ENCODE measurements at places on chromosomes 2 and 18. TPM values are rescaled to one million over a fixed set of nuclear protein-coding genes. Genes with fewer than 3 reads are reported as not detected.

DNA sequence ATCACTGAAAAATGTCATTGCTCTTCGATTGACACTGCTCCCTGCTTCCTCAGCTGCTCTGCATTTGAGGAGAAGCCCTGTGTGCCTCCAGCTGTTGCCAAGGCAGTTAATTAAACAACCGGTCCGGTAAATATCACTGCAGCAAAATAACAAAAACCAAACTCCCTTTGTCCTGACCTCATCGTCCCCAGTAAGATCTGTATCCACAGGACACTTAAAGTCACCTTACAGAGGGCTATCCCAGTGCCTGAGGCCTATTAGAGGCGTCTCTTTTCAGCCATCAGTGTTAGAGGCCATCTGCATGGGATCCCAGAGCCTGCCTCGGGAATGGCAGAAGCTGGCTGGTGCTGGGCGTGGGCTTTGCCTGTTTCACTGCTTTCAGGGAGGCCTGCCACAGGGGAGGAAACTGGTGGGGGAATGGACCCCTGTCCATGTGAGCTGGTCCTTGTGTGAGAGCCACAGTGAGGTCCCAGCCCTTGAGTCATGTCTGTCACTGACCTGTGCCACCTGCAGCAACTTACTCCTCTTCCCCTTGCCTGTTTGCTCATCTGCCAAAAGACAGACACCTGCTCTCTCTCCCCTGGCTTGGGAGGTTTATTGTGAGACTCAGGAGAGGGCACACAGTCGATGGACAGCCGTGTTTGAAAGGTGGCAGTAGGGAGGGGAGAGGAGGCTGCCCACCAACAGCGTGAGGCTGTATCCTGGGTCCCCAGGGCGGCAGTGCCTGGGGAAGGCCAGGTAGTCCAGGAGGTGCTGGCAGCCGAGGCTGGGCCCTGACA lies 117.7 kb upstream of the MCFD2 start:
- no peak for DNase-seq

DNA sequence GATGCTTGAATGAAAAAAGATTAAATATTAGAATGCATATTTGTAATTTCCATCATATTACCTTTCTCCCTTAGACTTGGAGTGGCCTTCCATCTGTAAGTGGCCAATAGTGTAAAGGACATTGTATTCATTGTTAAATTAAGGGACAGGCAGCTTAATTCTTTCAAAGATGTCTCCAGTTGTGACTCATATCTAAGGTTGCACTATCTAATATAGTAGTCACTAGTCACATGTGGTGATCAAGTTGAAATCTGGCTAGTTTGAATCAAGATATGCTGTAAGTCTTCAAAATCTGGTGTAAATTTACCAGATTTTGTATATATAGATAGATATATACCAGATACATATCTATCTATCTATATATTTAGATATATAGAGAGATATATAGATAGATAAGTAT lies 52.4 kb upstream of the AGPS start:
- DNase-seq = no peak

DNA sequence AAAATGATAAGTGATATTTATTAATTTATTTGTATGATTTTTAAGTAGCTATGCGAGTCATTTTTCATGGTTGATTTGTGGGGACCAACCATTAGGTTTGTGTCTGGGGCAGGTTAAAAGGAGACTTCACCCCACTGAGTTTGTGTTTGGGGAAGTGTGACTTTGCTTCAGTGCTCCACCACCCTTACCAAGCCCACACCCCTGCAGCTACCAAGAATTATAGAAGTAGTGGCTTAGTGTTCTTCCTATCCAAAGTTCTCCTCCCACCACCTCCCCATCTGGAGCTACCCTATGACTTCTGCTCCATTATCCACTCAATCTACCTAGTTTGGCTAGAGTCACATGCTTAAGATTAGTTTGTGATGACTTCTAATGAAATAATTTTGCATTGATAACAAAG lies 182.1 kb upstream of the ZEB2 start:
- DNase-seq = no peak

Gene CFLAR
- 480 TPM for total RNA-seq

Gene SLC16A14
- total RNA-seq = 16.2 TPM

DNA sequence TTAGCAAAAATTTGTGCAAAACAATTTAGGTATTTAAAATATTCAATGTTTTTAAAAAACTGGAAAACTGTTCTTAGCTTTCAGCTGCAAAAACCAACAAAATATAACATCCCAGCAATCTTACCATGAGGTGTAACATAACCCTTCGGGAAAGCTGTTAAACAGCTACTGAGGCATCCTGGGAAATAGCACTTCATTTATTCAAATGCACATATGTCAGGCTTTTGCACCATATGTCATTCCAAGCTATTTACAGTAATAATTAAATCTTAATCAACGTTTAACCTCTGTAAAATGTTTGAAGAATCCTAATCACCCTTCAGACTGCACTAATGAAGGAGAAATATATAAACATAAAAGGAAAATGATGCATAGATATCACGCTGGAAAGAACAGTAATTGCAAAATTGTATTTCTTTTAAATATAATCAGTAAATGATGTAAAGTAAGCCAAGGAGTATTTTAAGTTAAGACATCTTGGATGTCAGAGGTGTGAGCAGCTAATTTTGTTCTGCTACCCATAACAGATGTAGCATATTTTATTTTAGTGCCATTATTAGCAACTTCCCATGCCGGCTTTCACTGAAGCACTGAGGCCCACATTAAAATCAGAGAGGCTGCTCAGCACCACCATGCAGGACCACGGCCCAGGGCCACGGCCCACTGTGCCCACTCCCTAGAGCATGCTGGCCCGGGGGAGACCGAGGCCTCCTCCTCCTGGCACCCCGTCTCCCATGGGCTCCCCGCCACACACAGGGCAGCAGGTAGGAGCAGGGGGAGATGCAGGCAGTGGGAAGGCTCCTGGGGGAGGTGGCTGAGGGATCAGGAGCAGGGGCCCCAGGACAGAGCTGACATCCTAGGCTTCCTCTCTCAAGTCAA lies 30.9 kb downstream of the EMX1 start:
- no peak for DNase-seq

- DNase-seq = no peak
Measured at GRCh38 chr18:79532313-79533007, 136.7 kb downstream of the NFATC1 start.

Gene PRKAG3
- not detected for total RNA-seq

GRCh38 chr2:163953390-163953907 lies 217.6 kb upstream of the FIGN start:
- DNase-seq = no peak

Gene REEP1
- 4.0 TPM for total RNA-seq

GRCh38 chr2:64323197-64323596 lies 130.8 kb upstream of the LGALSL start:
- DNase-seq = no peak

Gene NYAP2
- 0.11 TPM for total RNA-seq

Gene NFATC1
- 63.7 TPM for total RNA-seq

DNA sequence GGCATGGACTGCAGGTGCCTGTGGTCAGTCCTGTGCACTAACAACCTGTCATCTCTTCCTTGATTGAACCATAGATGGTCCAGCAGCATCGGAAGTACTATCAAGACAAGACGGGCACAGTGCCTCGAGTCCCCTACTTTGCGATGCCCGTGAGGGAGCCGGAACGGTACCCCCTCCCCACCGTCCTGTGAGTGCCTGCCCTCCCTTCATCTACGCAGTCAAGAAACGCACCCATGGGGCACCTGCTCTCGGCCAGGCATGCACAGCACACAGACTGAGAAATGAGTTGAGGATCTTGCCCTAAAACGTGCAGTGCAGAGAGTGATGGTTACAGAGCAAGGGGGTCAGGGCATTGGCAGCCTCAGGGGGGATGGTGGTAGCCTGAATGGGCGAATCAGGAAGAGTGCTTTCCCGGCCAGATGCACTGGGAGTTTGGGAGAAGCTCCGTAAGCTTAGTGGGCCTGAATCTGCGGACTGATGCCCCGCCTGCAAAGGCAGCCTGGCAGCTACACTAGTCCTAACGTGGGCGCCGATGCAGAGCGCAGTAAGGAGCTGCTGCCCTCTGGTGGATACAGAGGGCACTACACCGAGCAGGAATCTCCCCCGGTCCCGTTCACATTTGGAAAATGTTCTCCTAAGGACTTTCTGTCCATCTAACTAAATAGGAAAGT lies 63.6 kb downstream of the CIB4 start:
- DNase-seq = peak; percentile 87

DNA sequence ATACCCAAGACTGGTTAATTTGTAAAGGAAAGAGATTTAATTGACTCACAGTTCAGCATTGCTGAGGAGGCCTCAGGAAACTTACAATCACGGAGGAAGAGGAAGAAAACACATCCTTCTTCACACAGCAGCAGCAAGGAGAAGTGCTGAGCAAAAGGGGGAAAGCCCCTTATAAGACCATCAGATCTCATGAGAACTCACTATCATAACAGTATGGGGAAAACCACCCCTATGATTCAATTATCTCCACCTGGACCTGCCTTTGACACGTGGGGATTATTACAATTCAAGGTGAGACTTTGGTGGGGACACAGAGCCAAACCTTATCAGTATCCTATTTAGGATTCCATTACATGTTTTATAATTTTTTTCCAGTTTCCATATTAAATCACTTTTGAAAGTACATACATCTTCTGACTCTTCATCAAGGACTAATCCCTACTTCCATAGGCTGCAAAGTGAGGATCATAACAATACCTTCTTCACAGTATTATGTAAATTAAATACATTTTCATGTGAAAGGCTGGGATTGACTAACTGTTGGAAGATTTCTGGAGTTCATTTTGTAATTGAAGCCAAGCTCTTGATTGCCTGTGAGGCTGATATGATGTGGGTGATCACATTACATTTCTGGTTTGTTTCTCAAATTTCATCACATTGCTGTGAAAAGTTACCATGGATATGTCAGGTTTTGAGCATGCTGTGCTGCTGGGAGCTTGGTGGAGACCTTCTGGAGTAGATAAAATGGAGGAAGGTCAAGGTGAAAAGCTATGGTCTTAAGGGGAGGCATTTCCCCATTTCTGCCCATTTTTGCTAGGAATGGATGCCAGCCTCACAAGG lies 31.7 kb upstream of the CERS6 start:
- DNase-seq = no peak

DNA sequence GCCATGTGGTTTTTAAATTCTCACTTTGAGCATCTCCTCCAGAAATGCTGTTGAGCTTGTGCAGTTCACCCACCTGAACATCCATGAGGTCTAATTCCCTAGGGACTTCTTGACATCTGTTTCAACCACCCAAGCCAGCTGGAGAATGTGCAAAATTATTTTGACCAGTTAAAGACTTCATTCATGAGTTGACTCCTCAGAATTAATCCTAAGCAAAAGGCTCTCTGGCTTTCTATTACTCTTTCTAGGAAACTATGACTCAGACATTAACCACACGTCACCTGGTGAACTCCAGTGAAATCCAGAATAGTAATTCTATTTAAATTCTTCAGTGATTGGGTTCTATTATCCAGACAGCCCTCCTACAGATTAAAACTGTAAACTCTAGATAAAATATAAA lies 247.5 kb downstream of the NBAS start:
- no peak for DNase-seq

Gene RELCH
- total RNA-seq = 75.1 TPM

GRCh38 chr18:55236150-55236931 lies 277.1 kb upstream of the CCDC68 start:
- no peak for DNase-seq

DNA sequence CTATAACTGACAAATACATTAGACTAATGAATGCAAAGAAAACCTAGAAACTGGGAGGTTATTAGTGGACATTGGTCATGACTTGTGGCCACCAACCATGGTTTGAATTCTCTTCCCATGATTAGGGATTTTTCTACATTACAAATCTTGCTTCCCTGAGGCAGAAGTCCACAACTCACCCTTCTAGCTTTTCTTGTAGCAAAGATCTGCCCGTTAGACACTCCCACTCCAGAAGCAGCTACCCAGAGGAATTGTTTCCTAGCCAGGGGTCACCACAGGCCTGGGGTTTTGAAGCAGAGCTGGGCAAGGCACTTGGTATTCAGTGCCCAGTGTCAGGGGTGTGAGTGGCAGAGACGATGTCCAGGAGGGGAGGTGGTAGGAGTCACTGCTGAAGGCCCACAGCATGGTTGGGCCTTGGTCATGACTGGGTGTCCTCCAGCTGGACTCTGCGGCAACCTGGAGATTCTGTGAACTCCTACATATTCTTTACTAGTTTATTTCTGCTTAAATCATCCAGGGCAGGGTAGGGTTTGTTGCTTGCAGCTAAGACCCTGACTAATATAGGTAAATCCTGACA lies 54.9 kb downstream of the ACTR2 start:
- no peak for DNase-seq

Gene LIMS4
- total RNA-seq = 3.3 TPM

DNA sequence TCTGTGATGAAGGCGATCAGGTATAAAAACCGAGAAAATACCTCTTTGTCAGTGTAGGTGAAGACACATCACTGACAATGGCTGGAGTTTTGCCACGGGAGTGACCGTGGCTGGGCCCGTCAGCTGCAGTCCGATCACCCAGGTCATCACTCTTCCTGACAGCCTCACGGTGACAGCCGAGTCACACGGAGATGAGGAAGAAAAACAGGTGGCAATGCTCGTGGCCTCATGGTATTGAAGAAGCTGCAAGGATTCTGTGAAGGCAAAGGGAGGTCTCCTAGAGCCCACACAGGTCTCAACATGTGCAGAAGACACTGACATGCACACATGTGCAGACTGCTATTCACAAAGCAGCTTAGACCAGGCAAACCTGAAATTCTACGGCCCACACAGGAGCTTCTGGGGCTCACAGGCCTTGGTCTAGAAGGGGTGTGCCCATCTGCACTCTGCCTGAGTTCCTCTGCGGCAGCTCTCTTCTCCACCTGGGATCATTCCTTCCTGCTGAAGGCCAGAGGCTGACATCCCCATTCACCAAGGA lies 7.4 kb downstream of the COPS9 start:
- peak; percentile 62 for DNase-seq

GRCh38 chr18:50836521-50836957 lies 16.7 kb upstream of the MRO start:
- no peak for DNase-seq

DNA sequence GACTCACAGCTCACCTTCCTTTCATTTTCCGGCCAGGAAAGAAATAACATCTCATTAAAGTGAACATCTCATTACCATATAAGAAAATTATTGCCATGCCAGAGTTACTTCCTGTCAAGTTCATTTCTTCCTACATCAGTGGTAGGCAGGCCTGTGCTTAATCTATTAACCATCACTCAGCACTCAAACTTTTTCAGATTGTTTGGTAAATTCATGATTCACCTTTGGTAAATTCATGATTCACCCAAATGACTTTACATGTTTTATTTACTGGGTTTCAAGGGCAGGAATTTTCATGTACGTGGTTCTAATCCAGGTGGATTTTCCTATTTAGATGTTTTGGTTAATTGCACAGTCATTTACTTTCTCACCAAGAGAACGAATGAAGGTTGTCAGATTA lies 116.5 kb downstream of the CSRNP3 start:
- DNase-seq = no peak

DNA sequence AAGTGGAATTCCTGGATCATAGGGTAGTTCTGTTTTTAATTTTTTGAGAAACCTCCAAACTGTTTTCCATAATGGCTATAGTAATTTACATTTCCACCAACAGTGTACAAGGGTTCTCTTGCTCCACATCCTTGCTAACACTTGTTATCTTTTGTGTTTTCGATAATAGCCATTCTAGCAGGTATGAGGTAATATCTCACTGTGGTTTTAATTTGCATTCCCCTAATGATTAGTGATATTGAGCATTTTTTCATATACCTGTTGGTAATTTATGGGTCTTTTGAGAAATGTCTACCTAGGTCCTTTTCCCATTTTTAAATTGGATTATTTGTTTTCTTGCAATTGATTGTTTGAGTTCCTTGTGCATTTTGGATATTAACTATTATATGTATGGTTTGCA lies 39.6 kb downstream of the DIS3L2 start:
- no peak for DNase-seq

Gene TMEM163
- 3.3 TPM for total RNA-seq

Gene AKAIN1
- total RNA-seq = not detected

- DNase-seq = no peak
Measured at GRCh38 chr18:65661391-65661790, 89.4 kb upstream of the CDH7 start.

All from spleen (tissue), 13 donors.